ENCODE measurements at places on chromosomes 3 and 15. TPM values are rescaled to one million over a fixed set of nuclear protein-coding genes. Genes with fewer than 3 reads are reported as not detected.

- no peaks in the 10 kb centered on the region for H3K27me3 ChIP-seq
- H3K4me1 ChIP-seq: no peaks in the 10 kb centered on the region
- H3K36me3 ChIP-seq: no peaks in the 10 kb centered on the region
- no peak for DNase-seq
These were observed 226.7 kb upstream of the THBS1 start for GRCh38 chr15:39354189-39354588.

Gene RNU5B-1
- total RNA-seq: not detected

DNA sequence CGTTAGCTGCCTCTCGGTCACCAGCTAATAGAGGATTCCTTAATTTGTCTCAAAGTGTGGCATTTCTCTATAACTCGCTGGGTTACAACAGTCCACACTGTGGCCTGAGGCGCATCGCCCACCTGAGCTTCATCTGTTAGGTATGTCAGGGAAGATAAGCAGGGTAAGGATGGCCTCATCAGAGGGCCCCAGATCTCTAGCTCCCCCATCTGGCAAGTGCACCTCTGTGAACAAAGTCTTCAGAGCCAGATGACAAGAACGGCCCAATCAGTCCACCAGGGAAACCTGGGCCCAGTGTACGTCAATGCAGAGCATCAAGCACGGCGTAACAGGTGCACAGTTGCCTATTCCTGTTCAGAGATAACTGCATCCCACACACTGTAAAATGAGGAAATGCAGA is 23.2 kb downstream of the FRG2C start:
- H3K27ac ChIP-seq: no peak overlapping the region
- H3K4me1 ChIP-seq: no peaks in the 10 kb centered on the region
- peaks cover 6% of the 10 kb centered on the region for H3K36me3 ChIP-seq
- no peaks in the 10 kb centered on the region for H3K27me3 ChIP-seq

- no peak overlapping the region for H3K27ac ChIP-seq
- H3K4me1 ChIP-seq: no peaks in the 10 kb centered on the region
- H3K36me3 ChIP-seq: peaks cover 11% of the 10 kb centered on the region
- no peak overlapping the region for H3K4me3 ChIP-seq
- no peak for DNase-seq
These were observed 73.2 kb downstream of the TBC1D2B start for GRCh38 chr15:78004222-78004727.

Gene CD200R1
- total RNA-seq: not detected

DNA sequence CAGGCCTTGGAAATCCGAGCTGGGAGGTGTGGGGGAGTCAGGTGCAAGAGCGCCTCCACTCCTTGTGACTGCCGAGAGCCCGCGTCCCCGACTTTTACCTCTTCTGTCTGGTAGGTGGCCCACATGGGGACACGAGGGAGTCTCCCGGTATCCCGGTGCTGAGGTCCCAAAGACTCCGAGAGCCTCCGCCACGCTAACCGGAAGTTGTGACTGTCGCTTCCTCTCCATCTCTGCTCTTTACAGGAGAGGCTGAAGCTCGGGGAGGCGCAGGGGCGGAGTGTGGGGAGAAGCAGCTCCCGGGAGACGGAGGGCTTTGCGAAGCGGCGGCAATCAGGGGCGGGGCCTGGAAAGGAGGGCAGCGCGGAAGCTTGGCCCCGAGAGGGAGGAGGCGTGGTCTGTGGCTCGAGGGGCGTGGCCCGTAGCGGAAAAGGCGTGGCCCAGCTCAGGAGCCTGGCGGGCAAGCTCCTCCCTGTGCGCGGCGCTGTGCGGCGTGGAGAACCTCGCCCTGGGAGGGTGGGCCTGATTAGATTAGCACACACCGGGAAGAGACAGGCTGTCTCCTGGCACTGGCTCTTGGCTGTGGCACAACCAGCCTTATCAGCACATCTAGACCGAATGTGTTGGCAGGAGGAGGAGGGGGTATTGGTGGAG is 143.9 kb downstream of the GABRB3 start:
- H3K4me1 ChIP-seq: peaks cover 4% of the 10 kb centered on the region
- no peaks in the 10 kb centered on the region for H3K27me3 ChIP-seq
- peaks cover 21% of the 10 kb centered on the region for H3K36me3 ChIP-seq
- DNase-seq: peak; percentile 95
- H3K4me3 ChIP-seq: peak overlapping the region; percentile 39
- H3K27ac ChIP-seq: no peak overlapping the region

Gene CCDC9B
- total RNA-seq: 0.50 TPM

Gene KLHL40
- total RNA-seq: not detected

Gene PRR23C
- not detected for total RNA-seq

- no peaks in the 10 kb centered on the region for H3K27me3 ChIP-seq
- no peaks in the 10 kb centered on the region for H3K36me3 ChIP-seq
- no peaks in the 10 kb centered on the region for H3K4me1 ChIP-seq
These were observed 36.6 kb downstream of the ATP2B2 start for GRCh38 chr3:10468613-10469354.

GRCh38 chr3:123347691-123348264 is 101.1 kb downstream of the ADCY5 start:
- no peak overlapping the region for H3K4me3 ChIP-seq
- H3K27me3 ChIP-seq: no peaks in the 10 kb centered on the region
- no peak overlapping the region for H3K27ac ChIP-seq
- no peak for DNase-seq

Gene EEF1AKMT4
- total RNA-seq: 9.8 TPM

Gene SLC25A36
- total RNA-seq: 70.0 TPM

Gene PIGBOS1
- 11.5 TPM for total RNA-seq

DNA sequence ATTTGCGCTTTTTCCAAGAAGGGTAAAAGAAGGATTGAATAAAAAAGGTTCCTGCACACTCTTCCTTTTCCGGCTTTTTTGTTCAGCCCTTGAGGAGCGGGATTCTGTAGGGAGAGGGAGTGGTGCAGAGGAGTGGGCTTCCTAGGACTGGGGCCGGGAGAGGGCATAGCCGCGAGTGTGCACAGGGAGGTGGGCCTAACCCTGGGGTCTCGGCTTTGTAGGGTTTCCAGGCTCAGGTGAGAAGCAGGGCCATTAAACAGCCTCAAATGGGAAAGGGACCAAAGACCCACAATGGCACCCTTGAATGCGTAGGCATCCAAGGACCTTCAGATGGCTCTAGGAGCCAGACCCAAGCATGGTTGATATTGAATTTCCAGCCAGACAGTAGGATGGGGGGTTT is 35.4 kb upstream of the RAB6B start:
- H3K4me3 ChIP-seq: no peak overlapping the region
- H3K27me3 ChIP-seq: no peaks in the 10 kb centered on the region
- DNase-seq: peak; percentile 8
- H3K4me1 ChIP-seq: no peaks in the 10 kb centered on the region

DNA sequence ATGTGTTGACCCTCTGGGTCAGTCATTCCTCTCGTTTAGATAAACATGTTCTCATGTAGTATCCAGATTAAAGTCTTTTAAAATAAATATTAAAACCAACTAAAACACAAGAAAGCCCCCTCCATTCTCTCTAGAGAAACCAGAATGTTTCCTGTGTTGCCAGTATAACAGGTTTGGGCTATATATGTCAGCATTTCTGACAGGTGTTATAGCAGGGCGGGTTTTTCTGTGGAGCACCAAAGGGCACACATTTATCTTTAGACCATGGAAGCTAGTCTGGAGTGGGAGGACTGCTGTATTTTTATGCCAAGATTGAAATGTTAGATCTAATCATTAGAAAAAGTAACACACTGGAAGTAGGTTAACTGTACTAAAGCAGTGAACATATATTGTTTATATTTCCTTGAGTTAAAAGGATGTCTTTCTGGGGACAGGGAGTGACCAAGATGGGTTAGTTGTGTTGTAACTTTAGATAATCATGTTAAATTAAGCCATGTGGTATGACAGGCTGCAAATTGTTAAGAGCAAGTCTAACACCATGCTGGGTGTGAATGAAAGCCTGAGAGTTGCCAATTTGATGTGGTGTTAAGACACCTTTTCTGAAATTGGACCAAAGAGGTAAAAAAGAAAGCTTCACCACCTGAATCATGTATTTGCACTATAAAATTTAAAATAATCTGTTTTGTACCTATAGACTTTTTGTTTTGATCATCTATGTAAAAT is 15.6 kb downstream of the KCTD6 start:
- no peak overlapping the region for H3K27ac ChIP-seq
- DNase-seq: no peak

DNA sequence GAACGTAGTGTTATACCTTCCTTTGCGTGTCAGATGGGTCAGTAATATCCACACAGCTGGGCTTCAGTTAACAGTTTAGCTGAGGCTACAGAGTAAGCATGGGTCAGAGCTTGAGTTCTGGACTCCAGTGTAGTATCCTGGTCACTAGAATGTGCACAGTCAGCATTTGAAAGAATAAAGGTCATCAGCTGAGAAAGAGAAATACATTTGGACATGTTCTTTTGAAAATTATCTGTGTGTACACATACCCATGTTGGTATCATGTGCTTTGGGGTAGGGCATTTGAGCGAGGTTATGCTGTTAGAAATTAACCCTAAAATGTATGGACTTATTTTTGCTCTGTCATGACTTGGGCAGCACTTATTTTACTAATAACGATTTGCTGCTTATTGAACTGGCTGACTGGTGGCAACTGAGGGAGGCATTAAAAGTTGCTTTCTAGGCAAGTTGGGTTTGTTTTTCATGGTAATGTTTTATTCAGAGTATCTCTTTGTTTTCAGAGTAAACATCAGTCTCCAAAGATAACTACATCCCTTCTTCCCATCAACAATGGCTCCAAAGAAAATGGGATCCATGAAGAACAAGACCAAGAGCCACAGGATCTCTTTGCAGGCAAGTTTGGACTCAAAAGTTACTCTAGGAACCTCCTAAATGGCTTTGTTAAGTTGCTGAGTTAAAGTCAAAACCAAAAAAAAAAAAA is 16.4 kb downstream of the SNX1 start:
- H3K27ac ChIP-seq: no peak overlapping the region
- no peak for DNase-seq
- H3K4me3 ChIP-seq: no peak overlapping the region
- H3K27me3 ChIP-seq: no peaks in the 10 kb centered on the region

GRCh38 chr15:91936927-91937326 is 83.4 kb downstream of the SLCO3A1 start:
- DNase-seq: no peak
- H3K27me3 ChIP-seq: no peaks in the 10 kb centered on the region
- H3K4me3 ChIP-seq: no peak overlapping the region

- H3K4me1 ChIP-seq: peaks cover 4% of the 10 kb centered on the region
- H3K27ac ChIP-seq: no peak overlapping the region
- H3K4me3 ChIP-seq: no peak overlapping the region
- H3K27me3 ChIP-seq: no peaks in the 10 kb centered on the region
- H3K36me3 ChIP-seq: no peaks in the 10 kb centered on the region
These were observed 13.5 kb upstream of the GRAMD1C start for GRCh38 chr3:113825090-113825489.

Gene FBXO40
- 0.15 TPM for total RNA-seq

Gene MASP1
- total RNA-seq: 1.0 TPM
